ENCODE measurements at places on chromosomes 13 and 19. TPM values are rescaled to one million over a fixed set of nuclear protein-coding genes. Genes with fewer than 3 reads are reported as not detected.

DNA sequence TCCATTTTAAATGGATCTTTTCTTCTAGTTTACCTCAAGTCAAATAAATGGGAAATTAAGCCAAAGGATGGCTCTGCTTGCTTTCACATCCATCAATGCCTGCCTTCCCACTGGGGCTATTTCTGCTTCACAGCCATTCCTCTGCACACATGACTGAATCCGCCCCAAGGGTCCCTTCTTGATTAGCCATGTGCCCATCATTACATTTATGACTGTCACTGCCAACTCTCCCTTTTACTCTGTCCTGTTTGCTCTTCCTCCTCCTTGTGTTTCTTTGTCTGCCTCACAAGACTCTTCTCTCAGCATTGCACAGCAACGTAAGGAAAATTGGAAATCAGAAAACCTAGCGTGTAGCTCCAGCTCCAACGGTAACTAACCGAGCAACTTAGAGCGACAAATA is 410.2 kb downstream of the TBC1D4 start:
- H3K27ac ChIP-seq: no peak overlapping the region
- H3K36me3 ChIP-seq: no peaks in the 10 kb centered on the region
- no peak for DNase-seq
- H3K4me3 ChIP-seq: no peak overlapping the region
- peaks cover 14% of the 10 kb centered on the region for H3K4me1 ChIP-seq

- H3K4me1 ChIP-seq: no peaks in the 10 kb centered on the region
- H3K4me3 ChIP-seq: no peak overlapping the region
- no peaks in the 10 kb centered on the region for H3K27me3 ChIP-seq
- H3K36me3 ChIP-seq: no peaks in the 10 kb centered on the region
- H3K27ac ChIP-seq: no peak overlapping the region
Measured at GRCh38 chr13:50179977-50180376, 164.7 kb downstream of the KCNRG start.

- H3K4me3 ChIP-seq: no peak overlapping the region
- H3K36me3 ChIP-seq: peaks cover 30% of the 10 kb centered on the region
Measured at GRCh38 chr19:47740866-47741519, 4.4 kb upstream of the NOP53 start.

LILRA1 gene
- not detected for total RNA-seq

MUC16 gene
- total RNA-seq: not detected

ZNF443 gene
- 1.6 TPM for total RNA-seq

DNA sequence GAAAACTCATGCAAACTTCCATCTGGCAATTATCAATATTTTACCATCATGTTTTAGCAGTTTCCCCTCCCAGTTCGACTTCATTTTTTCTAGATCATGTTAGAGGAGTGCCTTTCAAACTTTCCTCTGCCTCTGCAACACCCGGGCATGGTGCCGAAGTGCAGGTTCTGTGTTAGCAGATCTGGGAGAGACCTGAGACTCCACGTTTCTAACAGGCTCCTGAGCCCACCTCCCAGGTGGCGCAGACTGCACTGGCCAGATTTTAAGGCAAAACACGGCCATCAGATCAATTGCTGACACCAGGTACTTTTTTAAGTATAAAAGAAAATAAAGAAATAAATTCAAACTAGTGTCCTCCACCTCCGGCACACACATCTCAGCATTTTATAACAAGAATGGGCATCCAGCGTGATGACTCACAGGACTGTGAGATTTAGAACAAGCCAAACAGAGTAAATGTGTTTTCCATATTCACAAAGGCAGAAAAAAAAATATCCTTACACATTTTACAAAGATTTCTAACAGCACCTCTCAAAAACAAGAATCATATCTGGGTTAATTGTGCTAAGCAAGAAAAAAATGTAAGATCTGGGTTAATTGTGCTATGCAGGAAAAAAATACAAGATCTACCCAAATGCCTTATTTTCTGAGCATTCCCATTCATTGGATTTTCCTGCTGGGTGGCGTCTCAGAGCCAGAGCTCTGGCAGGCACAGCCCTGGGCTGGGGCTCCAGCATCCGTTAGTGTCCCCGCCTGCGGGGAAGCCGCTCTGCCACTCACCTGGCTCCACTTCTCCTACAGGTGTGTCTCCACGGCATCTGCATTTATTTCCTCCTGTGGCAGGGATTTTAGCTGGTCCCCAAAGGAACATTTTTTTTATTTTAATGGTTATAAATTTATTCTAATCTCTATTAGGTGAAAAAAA is 127.9 kb upstream of the SOX1 start:
- no peaks in the 10 kb centered on the region for H3K4me1 ChIP-seq
- no peak overlapping the region for H3K4me3 ChIP-seq
- H3K27ac ChIP-seq: no peak overlapping the region
- peaks cover 23% of the 10 kb centered on the region for H3K27me3 ChIP-seq
- H3K36me3 ChIP-seq: no peaks in the 10 kb centered on the region

DNA sequence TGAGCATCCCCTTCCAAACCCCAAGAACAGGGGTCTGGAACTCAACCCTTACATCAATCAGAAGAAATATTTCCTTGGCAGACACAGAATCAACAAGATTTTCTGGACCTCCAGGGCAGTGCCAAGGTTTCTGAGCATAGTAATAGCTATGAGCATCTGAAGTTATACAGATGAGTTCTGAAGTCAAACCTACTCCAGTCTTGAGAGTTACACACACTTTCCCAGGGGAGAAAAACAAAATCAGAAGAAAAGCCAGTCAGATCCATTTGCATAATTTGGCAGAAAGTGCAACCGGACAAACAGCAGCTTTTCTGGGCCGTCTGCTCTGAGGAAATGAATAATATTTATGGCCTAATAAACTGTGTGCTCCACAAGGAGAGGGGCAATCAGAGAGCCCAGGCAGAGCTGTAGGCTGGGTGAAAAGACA is 93.1 kb downstream of the KL start:
- H3K27me3 ChIP-seq: no peaks in the 10 kb centered on the region
- peaks cover 58% of the 10 kb centered on the region for H3K36me3 ChIP-seq
- peaks cover 57% of the 10 kb centered on the region for H3K4me1 ChIP-seq
- peak overlapping the region; percentile 86 for H3K27ac ChIP-seq
- DNase-seq: no peak

DNA sequence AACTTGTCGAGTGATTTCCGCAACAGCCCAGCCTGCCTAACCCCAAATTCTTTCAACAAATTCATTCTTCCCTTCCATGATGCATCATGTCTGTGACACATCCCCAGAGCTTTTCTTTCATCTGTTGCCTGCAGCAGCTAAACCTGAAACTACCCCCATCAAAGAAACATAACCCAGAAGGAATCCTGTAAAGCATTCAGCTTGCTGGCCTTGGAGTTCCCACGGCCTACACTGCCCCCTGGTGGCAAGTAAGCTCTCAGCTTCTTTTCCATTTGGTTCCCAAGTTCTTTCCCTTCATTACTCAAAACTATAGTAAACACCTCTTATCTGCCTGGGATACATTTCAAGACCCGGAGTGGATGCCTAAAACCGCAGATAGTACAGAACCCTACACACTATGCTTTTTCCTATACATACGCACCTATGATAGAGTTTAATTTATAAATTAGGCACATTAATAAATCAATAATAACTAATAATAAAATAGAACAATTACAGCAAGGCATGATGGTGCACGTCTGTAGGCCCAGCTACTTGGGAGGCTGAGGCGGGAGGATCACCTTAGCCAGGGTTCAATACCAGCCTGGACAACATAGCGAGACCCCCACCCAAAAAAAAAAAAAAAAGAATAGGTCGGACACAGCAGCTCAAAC is 7.4 kb downstream of the ETHE1 start:
- H3K4me1 ChIP-seq: peaks cover 15% of the 10 kb centered on the region
- no peak overlapping the region for H3K4me3 ChIP-seq
- no peak for DNase-seq
- H3K36me3 ChIP-seq: peaks cover 3% of the 10 kb centered on the region
- no peaks in the 10 kb centered on the region for H3K27me3 ChIP-seq

DNA sequence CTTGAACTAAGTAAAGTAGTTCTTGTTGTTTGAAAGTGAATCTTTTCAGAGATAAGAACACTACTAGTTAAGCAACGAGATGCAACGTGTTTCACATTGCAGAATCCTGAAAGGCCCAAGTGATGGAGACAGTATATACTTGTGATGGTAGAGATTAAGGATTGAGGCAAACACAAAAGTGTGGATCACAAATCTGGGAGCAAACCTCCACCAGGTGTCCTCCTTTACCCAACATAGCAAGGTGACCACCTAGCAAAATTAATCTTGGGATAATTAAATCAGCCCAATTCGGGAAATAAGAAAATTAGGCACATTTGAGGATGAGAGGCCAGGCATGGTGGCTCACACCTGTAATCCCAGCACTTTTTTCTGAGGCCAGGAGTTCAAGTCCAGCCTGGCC is 563.9 kb downstream of the DACH1 start:
- peaks cover 2% of the 10 kb centered on the region for H3K36me3 ChIP-seq
- no peak overlapping the region for H3K4me3 ChIP-seq
- H3K27ac ChIP-seq: no peak overlapping the region
- no peak for DNase-seq

LYPD5 gene
- not detected for total RNA-seq

MIA gene
- 1.4 TPM for total RNA-seq

GRCh38 chr19:12093777-12094176 is 29.2 kb downstream of the ZNF844 start:
- H3K36me3 ChIP-seq: peaks cover 18% of the 10 kb centered on the region
- H3K4me3 ChIP-seq: no peak overlapping the region
- H3K27ac ChIP-seq: no peak overlapping the region

- H3K27me3 ChIP-seq: no peaks in the 10 kb centered on the region
- DNase-seq: no peak
- peaks cover 1% of the 10 kb centered on the region for H3K36me3 ChIP-seq
Measured at GRCh38 chr19:38209152-38209551, 14.9 kb downstream of the DPF1 start.

FGF21 gene
- total RNA-seq: not detected

All from chondrocyte (in vitro differentiated cells).